Left colon (tissue), 2 donors: ENCODE measurements at places on chromosomes 13 and 19. TPM values are rescaled to one million over a fixed set of nuclear protein-coding genes. Genes with fewer than 3 reads are reported as not detected.

The TMPRSS9 gene
- total RNA-seq = 0.25 TPM

The C19orf81 gene
- total RNA-seq = not detected

The SMIM44 gene
- 6.1 TPM for total RNA-seq

- no peak for DNase-seq
These were observed 545.2 kb downstream of the IRS2 start for GRCh38 chr13:109241160-109241559.

- DNase-seq = no peak
These were observed 30.7 kb downstream of the NFIX start for GRCh38 chr19:13025819-13026456.

DNA sequence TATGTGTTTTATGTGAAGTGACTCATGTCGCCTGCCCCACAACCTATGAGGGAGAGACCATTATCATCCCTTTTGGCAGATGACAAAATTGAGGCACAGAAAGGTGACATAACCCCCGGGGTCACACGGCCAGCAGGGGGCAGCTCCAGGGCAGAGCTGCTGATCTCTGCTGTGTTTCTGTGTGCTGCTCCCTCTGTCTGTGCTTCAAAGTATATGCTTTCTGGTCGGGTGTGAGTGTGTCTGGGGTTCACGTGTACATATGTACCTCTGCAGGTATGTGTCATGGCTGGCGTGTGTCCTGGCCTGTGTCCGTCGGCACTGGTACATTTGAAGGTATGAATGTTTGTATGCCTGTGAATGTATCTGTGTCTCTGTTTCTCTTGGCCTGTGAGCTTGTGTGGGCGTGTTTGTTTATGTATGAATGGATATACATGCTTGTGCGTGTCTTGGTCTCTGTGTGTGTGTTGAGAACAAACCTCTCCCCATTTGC is 7.1 kb downstream of the LIPE start:
- DNase-seq = peak; percentile 61
